ENCODE measurements at places on chromosomes 2 and 18.

GRCh38 chr2:19989342-19989666, 601 bp downstream of the WDR35 start:
- no peak for DNase-seq

DNA sequence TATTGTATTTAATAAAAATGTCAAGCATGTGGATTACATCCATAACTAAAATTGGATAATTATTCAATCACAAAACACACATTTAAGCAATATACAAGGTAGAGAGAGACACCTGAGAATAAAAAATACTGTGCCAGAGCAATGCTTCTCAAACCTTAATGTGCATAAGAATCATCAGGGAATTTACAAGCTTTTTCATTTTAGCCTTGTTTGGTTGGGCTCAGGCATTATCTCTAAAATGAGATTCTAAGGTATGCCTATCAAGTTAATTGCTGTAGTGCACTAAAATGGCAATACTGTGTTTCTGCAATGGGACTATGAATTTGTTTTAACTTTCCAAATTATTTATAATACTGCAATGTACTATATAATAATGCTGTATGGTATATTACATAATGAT, 983 bp downstream of the MOB1A start:
- DNase-seq = no peak

DNA sequence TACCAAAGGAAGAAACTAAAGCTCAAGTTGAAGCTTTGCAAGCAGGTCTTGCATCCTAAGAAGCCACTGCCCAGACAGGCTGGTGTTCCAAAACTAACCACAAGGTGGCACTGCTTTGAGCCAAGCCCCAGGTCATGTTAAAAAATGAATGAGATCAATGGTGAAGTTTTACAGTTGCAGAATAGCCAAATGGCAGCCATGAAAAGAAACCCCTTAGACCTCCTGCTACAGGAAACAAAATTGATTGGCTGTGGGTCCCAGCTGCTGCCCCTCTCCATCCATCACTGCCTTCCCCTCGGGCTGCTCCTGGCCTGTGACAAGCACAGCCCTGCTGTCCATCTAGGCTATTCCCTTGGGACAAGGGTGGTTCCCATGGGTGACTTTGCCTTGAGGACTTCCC, 20.7 kb upstream of the MREG start:
- peak; percentile 75 for DNase-seq

DNA sequence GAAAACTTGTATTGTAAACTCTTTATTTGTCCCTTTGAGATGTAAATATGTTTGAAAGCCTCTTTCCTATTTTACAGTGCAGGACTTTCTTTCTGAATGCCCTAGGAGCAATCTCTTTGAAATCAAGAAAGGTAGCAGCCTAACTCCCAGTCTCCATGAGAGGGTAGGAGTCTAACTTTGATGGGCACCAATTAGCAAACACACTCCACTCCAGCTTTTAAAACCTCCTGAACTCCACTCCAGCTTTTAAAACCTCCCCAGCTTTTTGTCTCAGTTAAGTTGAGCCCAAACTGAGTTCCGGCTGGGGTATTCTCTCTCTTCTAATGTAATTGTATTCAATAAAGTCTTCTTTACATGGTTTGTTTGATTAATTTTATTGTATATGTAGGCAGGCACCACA, 493.7 kb upstream of the CDH7 start:
- no peak for DNase-seq

DNA sequence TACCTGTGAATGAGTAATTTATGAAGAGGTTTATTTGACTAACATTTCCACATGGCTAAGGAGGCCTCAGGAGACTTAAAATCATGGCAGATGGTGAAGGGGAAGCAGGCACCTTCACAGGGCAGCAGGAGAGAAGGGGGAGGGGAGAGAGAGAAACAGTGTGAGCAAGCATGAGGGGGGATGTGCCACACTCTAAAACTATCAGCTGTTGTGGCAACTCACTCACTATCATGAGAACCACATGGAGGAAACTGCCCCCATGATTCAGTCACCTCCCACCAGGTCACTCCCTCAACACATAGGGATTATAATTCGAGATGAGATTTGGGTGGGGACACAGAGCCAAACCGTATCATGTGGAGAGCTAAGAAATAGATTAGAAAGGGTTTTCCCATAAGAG, 309.0 kb downstream of the RDH14 start:
- DNase-seq = no peak

GRCh38 chr2:112765251-112765650, 842 bp upstream of the CKAP2L start:
- DNase-seq = no peak

DNA sequence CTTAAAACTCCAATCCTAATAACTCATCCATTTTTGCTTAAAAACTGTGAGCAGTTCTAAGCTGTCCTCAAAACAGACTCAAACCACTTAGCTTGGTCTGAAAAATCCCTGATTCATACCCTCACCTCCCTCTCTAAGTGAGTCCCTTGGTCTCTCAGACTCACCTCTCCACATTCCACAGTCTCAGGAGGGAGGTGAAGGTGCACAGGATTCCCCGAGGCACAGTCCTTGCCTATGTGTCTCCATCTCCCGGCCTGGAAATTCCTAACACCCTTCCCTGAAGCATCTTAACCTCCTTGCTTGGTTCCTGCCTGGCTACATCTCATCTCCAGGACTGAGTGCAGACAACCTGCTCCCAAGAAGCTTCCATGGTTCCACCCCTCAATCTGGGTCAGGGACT, 45.0 kb downstream of the CYRIA start:
- DNase-seq = no peak

GRCh38 chr2:150863691-150864090, 376.2 kb upstream of the RND3 start:
- DNase-seq = no peak

- DNase-seq = peak; percentile 97
Observed at GRCh38 chr2:198098918-198099317, 294.5 kb downstream of the PLCL1 start.

GRCh38 chr2:100791936-100792308, 28.0 kb upstream of the NPAS2 start:
- no peak for DNase-seq

- DNase-seq = peak; percentile 23
Observed at GRCh38 chr2:119431976-119432850, 559 bp downstream of the TMEM37 start.

GRCh38 chr2:97712693-97713295, 582 bp upstream of the ZAP70 start:
- DNase-seq = no peak

DNA sequence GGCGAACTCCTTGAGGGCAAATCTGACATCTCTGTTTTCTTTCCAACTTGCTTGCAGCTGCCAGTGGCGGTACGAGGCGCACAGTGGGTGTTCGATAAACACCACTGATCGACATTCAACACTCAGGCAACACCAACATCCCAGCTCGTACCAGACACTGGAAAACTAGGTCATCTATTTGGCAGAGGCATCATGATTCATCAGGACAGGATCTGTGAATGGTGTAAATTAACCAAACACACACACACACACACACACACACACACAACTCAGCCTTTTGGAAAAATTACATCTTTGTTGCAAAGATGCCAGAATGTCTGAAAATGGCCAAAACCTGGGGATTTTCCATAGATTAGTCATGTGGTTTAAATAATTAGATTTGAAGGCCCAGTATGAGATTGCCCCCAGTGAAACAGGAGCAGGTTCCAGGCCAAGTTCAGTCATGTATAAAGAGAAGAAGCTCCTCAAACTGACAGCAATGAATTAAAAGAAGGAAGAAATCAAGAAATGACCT, 150.5 kb upstream of the NCKAP5 start:
- DNase-seq = peak; percentile 56

DNA sequence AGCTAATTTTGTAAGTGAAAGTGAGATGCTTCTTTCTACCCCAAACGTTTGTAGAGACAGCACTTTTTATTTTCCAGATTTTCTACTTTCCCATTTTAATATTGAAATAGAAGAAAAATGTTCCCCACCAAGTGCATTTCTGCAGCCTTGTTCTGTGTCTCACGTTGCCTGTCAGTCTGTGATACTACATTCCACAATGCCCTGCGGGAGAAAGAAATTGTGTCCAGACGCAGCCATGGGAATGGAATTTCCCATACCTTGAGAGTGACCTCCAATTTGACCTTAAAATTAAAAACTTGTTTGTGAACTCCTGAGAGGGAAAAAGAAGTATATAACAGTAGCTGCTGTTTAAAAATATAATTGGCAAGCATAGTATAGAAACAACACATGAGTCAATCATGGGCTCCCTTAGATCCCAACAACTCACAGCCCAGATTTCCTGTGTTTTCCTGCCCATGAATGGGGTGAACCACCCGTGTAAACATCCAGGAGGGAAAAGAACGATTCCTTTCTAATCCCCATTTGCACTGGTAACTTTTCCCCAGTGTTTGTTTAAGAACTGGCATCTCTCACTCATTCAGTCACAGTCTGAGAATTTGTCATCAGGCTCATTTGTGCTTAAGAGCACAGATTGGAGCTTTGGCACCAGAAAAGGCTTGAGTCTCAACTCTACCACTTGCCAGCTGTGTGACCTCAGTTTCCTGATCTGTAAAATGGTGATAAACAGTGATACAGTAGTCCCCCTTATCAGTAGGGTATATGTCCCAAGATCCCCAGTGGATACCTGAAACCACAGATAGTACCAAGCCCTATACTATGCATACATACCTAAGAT, 166.1 kb upstream of the ZNF521 start:
- DNase-seq = no peak

DNA sequence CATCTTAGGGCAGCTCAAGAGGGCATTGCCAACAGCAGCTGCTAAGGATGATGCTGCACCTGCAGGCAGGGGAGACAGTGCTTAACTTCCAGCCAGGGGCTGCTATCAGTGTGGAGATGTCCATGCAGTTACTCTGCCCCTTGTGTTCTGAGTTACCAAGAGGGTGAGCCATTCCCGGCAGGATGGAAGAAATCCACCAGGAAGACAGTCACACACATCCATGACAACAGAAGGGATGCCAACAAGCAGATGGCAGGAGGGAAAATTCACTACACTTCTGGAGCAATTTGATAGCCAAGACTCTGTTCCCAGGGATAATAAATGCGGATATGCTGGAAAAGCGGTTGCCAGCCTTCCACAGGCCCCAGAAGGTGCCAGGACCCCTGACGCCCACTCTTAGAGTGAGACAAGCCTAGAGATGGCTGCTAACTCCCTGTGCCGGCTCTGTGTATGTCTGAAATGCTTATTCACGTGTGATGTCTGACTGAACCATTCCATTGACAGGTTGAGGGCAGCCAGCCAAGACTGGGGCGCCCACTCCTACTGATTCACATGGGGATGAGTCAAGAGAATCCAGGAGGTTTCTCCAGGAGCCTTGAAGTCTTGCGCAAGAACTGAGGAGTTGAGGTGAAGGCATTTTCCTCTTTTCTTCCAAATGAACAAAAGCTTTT, 24.5 kb downstream of the LOXHD1 start:
- DNase-seq = no peak

Data from pons (tissue), 1 donor.